ENCODE measurements at places on chromosomes 7 and 10.

GRCh38 chr7:47582764-47583738 lies 1.1 kb upstream of the TNS3 start:
- no peak for DNase-seq

DNA sequence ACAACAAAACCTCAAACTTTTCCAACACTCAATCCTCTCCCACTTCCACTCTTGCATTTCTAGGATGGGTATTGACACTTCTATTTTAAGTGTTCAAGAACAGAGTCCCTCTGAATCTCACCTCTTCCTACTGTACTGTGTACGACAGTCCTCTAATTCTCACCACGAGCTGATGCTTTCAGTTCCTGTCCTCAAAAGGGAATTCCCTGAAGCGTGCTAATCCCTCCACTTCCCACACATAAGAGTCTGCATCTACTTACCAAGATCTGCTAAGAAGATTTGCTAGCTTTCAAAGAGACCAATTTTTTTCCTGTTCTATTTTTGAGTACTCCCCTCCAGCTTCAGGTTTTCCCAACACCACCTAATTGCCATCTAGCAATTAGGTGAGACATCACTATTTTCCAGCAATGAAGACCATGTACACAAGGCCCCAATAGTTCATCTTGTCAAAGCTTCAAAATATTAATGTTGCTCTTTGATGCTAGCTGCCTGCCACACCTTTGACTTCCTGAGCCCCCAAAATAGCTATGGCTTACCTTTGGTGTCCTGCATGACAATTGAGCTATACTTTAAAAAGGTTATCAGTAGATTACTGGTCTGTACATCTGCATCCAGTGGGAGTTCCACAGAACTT lies 54.4 kb downstream of the ARMH3 start:
- no peak for DNase-seq

GRCh38 chr7:143456992-143457793 lies 13.9 kb downstream of the TAS2R60 start:
- no peak for DNase-seq

- DNase-seq: no peak
These were observed 192.9 kb upstream of the SH2B2 start for GRCh38 chr7:102093599-102094315.

GRCh38 chr7:20298486-20298901 lies 32.2 kb upstream of the ITGB8 start:
- DNase-seq: no peak

DNA sequence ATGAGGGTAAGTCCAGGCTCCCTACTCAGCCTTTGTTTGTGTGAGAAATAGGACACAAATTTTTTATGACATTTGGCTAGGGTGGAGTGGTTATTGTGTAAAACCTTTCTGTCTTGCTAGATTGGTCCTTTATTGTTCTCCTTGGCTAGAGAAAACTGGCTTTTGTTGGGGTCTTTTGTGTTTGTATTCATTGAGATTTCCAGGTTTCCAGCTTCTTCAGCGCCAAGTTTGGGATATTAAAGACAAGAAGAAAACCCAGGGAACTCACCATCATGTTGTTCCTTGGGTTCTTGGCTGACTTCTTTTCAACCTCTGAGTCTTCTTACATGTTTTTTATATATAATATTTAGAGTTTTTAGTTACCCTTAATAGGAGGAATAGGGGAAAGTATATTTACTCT lies 310.0 kb downstream of the HPSE2 start:
- no peak for DNase-seq

DNA sequence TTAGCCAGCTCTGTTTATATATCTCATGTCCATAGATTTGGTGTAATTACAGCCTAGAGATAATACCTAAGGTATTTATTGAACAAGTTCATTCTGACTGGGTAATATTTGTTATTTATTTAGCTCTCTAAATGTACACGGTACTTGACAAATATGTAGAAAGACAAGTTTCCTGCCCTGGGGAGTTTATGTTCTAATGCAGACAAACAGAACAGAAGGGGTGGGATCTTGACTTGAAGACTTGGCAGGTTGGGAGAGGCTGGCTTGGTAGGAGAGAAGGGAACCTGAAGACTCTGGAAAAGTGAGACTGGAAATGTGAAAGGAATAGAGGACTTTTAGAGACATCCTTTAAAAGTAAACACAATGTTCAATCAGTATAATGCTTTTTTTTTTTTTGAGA lies 97.7 kb upstream of the CDK6 start:
- DNase-seq: no peak

- DNase-seq: no peak
These were observed 18.8 kb downstream of the CELF2 start for GRCh38 chr10:11036424-11037011.

GRCh38 chr7:5514440-5515035 lies 90.9 kb upstream of the TNRC18 start:
- no peak for DNase-seq

- DNase-seq: no peak
These were observed 107.7 kb upstream of the FZD1 start for GRCh38 chr7:91156316-91157185.

GRCh38 chr10:33233635-33234034 lies 100.8 kb downstream of the NRP1 start:
- DNase-seq: no peak

- no peak for DNase-seq
These were observed 2.6 kb upstream of the NEURL1 start for GRCh38 chr10:103490986-103491314.

- no peak for DNase-seq
These were observed 443.5 kb downstream of the NRG3 start for GRCh38 chr10:82318534-82318933.

DNA sequence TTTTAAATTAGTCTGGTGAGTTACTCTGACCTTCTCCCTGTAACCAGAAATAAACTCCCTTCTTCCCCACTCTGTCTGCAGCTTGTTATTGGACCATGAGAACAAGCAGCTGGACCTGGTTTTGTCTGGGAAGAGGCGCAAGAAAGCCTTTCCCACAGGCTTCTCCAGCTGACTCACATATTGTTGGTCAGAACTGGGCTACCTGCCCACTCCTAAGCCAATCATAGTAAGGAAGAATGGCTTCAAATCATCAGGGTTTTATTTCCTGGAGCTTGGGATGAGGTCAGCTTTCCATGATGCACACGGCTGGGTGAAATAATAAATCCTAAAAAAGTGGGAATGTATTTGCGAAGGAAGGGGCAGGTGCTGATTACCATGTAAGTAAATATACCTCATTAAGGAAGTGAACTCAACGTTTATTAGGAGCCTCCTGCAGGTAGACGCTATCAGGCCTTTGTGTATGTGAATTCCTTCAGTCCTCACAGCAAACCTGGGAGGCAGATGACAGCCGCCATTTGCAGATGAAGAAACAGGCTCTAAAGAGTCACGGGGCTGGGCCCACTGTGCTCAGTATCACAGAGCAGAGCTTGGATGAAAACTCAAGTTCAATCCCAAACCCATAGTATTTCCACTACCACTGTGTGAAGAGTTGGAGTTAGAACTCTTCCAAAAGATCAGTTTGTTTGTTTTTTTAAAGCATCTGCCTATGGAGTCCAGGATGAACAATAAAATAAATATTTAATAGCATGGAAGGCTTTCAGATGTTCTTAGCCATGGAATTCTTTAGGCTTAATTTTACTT lies 32.8 kb downstream of the IL15RA start:
- no peak for DNase-seq

- no peak for DNase-seq
These were observed 259.4 kb downstream of the STK31 start for GRCh38 chr7:23969443-23969842.

- no peak for DNase-seq
These were observed 484.6 kb downstream of the GATA3 start for GRCh38 chr10:8539056-8539455.

GRCh38 chr7:142445019-142445686 lies 187.3 kb upstream of the PRSS58 start:
- DNase-seq: no peak

- DNase-seq: no peak
These were observed 67.8 kb downstream of the ABCC2 start for GRCh38 chr10:99850021-99850766.

DNA sequence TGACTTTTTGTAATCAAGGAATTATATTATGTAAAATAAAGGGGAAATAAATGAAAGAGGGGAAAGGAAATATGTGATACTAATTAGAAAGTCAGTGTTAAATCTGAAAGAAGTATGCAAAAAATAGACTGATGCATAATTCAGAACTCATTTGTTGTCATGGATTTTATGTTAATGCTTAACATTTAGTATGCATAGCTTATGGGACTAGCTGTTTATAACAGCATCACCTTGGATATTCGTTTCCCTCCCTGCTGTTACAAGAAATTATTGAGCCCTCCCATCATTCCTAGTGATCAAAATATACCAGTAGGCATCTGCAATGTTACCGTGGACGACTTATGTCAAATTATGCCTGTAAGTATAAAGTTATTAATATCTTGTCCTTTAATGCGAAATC lies 85.9 kb downstream of the HECTD2 start:
- no peak for DNase-seq

- no peak for DNase-seq
These were observed 134.4 kb downstream of the ITGA8 start for GRCh38 chr10:15585303-15585715.

DNA sequence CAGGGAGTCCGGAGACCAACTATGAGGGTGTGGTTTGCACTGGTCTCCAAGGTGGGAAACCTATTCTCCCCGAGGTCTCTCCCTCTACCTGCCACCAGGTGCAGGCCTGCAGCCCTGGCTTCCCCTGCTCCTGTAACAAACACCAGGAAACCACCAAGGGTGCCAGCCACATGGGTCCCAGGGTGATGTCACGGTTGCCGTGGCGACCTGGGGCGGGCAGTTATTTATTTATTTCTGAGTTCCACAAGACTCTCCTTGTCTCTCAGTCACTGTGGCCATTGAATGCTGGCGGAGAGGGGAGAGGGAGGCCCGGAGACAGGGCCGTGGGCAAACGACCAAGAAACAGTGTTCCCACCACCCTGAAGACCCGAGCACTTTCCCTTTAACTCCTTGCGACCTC lies 27.0 kb downstream of the MMD2 start:
- DNase-seq: no peak

DNA sequence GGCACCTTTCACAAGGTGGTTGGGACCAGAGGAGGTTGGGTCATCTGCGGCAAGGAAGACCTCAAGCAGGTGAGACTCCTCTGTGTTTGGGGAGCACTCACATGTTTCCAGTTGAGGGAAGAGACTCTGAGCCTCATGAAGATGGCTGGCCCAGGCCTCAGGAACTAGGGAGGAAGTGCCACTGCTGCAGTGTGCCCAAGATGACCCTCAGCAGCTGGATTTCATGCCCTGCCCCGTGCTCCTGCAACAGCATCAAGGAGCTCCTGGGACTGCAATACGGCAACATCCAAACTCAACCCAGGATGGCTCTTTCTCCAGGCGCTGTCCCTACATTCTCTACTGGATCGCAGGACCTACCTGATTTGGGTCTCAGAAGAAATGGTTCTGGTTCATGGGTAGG lies 73.8 kb downstream of the GOLGA7B start:
- DNase-seq: no peak

DNA sequence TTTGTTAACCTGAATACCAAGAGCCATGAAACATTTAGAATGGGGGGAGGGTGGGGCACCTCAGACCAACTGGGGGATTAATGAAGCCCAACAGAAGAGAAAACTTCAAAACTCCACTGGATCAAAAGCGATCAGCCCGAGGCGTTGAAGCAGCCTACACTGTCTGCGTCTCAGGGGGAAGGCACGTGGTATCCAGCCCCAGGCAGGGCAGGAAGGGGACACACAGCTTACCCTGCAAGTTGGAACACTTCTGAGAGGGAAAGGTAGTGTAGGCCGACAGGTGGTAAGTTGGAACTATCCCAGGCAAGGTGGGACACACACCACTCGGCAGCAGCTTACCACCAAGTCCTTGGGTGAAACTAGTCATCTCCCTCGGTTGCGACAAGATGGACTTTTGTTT lies 102.9 kb downstream of the TAX1BP1 start:
- DNase-seq: no peak

DNA sequence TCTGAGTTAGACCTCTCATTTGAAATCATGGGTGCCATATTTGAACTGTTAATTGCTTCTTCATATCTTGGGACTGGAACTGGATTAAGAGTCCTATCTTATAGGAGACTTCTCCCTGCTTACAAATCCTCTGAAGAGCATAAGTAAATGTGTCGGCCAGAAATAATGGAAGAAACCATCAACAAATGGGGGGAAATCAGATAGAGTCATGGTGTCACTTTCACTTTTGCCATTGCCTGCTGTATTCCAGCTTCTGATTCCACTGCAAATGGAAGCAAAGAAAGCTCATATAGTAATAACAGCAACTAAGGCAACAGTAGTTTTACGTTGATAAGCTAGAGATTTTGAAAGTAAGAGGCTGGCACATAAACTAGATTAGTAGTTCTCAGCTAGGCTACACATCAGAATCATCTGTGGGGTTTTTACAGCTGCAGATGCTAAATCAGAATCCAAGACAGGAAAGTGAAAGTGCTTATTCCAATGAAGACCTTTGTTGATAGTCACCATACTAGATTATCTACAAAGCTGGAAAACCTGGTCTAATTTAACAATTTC lies 12.3 kb upstream of the CRPPA start:
- no peak for DNase-seq

- DNase-seq: no peak
These were observed 258.0 kb upstream of the SEMA3A start for GRCh38 chr7:84452618-84453017.

DNA sequence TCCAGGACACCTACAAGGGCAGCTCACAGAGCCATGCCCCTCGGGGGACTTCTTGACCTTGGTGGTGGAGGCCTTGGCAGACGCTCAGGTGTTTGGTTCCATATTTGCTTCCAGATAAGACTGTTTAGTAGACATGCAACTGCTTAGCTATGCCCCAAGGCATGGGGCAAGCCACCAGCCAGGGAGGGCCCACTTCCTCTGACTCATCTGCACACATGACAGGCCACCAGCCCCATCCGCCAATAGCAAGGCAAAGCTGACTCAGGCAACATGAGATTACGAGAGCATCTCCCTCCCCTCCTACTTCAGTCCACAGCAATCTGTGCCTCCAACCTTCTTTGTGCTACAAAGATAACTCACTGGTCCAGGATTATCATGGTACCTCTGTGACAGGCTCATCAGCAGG lies 54.9 kb downstream of the KCNMA1 start:
- no peak for DNase-seq

GRCh38 chr10:113569576-113569975 lies 16.7 kb downstream of the HABP2 start:
- DNase-seq: no peak

DNA sequence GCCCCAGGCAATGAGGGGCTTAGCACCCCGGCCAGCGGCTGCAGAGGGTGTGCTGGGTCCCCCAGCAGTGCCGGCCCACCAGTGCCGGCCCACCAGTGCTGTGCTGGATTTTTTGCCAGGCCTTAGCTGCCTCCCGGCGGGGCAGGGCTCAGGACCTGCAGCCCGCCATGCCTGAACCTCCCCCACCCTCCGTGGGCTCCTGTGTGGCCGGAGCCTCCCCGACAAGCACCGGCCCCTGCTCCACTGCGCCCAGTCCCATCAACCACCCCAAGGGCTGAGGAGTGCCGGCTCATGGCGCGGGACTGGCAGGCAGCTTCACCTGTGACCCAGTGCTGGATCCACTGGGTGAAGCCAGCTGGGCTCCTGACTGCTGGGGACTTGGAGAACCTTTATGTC lies 3.5 kb upstream of the ACSL5 start:
- no peak for DNase-seq

DNA sequence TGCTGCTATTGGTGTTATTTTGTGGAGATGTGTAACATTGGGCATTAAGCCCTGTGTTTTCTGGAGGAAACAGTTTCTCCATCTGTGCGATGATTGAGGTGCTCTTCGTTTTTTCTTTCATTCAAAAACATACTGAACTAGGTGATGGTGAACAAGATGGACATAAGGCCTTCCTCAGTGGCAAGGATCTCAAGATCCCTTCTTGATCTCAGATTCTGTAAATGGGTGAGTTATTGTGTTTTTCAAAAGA lies 759 bp upstream of the ELAPOR2 start:
- DNase-seq: no peak
